ENCODE measurements at places on chromosomes 3 and 15. TPM values are rescaled to one million over a fixed set of nuclear protein-coding genes. Genes with fewer than 3 reads are reported as not detected.
A peak's percentile ranks its signal among the peaks of the same experiment; 100 is the strongest.

The TEX55 gene
- total RNA-seq, result not detected

The PPP1R14D gene
- total RNA-seq, result not detected

The BCHE gene
- total RNA-seq, result 28.8 TPM

The ALDH1L1 gene
- 8.8 TPM for total RNA-seq

The FEZF2 gene
- total RNA-seq, result not detected

The CHST2 gene
- total RNA-seq, result 16.8 TPM

The SPESP1 gene
- 0.99 TPM for total RNA-seq

The C3orf80 gene
- total RNA-seq, result not detected

The ECE2 gene
- total RNA-seq, result not detected

The CFAP91 gene
- 0.69 TPM for total RNA-seq

The CCK gene
- 1.6 TPM for total RNA-seq

The HDGFL3 gene
- total RNA-seq, result 11.7 TPM

The DPPA4 gene
- 1.5 TPM for total RNA-seq

- DNase-seq, result peak; percentile 54
Measured at GRCh38 chr3:110933821-110934426, 137.7 kb upstream of the NECTIN3 start.

DNA sequence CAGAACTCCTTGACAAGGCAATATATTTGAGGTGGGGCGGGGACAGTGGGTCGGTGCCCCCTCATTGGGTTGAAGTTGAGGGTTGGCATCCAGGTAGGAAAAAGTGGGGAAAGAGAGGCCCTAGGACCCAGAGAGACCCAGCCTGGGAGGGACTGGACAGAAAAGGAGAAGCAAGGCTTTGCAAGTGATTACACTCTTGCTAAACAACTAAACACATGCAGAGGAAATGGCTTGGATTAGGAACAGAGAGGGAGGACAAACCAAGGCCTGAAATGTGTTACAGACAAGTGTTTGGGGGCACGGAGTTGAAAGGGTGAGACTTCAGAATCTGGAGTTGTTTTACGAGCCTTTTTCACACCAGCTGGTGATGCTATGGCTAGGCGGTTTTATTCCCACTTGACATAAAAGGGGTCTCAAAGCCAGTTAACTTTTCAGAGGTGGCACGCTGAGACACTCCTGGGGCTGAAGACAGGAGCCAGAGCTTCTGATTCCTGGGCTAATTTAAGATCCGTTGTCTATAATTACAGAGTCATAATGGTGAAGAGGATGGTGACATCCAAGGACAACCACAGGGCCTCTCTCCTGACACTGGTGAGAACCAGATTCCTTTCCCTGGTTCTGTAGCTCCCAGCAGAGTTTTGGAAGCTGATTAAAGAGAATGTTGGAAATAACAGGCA is 7.7 kb upstream of the KCTD6 start:
- peak; percentile 26 for DNase-seq

DNA sequence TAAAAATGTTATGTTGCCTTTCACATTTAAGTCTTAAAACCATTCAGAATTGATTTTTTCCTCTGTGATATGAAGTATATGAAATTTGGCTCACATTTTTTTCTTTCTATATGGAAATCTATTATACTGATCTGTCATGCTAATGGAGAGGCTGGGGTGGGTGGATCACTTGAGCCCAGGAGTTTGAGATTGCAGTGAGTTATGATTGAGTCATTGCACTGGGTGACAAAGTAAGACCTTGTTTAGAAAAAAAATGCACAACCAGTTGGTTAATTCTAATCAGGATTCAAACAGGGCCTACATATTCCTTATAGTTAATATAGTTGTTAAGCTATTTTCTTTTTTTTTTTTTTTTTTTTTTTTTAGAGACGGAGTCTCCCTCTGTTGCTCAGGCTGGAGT is 230.5 kb downstream of the MFSD1 start:
- no peak for DNase-seq

DNA sequence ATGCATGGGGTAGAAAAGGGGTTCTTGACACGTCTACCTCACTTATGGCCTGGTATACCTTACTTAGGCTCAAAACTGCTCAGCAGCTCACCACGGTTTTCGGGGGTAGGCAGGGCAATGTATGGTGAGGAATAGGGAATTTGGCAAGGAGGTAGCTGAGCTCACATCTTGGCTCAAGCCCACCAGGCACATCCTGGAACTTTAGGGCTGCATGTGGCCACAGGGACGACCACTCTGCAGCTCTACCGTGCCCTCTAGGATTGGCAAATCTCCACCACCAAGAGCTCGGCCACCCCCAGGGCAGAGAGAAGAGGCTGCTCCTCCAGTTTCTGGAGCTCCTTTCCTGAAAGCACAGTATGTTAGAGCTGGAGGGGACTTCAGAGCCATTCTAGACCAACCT is 69.7 kb downstream of the MRPL46 start:
- DNase-seq, result no peak

GRCh38 chr3:45227946-45228345 is 1.9 kb upstream of the TMEM158 start:
- no peak for DNase-seq

GRCh38 chr15:97993310-97993738 is 32.8 kb downstream of the ARRDC4 start:
- no peak for DNase-seq

- no peak for DNase-seq
Measured at GRCh38 chr3:134251731-134252391, 1.2 kb upstream of the RYK start.

DNA sequence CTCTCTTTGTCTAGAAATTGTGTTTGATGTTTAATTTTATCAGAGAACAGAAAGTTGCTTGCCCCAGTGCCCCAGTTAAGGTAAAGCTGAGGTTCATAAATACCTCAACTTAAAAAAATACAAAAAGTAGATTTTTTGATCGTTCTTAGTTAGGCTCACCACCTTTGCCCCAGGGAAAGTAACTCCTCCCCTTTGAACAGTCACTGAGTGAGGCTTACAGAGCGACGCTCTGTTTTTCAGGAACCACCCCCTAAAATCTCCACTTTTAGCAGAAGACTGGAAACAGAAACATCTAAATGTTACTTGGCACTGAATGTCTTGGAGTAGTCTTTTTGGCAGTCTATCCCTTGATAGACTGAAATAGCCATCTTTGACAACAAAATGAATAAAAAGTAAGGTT is 24.9 kb downstream of the BLM start:
- no peak for DNase-seq

GRCh38 chr3:33115024-33115768 is 1.4 kb downstream of the CRTAP start:
- DNase-seq, result peak; percentile 51

GRCh38 chr3:188255190-188255589 is 101.2 kb downstream of the LPP start:
- DNase-seq, result no peak

DNA sequence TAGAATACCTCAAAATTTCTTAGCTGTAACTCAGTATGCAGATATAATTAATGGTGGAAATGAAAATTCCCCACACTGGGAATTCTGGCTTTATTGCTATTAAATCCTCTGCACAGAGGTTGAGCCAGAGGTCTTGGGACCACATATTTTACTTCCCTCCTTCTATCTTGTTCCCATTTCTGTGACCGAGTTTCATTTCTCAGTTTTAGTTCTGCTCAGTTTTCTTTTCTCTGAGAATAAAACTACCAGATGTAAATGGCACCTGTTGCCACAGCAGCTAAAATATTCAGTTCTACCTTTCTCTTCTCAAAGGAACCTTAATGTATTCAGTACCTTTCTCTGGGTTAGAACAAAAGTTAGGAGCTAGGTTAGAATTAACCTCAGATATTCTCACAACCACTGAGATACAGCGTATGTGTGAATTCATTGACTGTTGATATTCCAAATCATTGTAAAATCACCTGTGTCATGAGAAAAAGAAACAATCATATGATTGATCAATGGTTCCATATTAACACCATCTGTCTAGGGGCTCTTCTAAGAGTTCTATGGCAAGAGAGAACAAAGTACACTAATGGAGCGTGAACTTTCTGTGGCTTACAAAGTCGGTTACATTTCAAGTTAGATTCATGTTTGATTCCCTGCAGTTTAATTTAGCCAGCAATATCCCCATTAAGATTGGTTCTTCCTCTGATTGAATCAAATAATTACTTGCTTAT is 374.1 kb downstream of the EFHB start:
- DNase-seq, result no peak

GRCh38 chr15:69700380-69700779 is 247.8 kb downstream of the RPLP1 start:
- DNase-seq, result no peak

DNA sequence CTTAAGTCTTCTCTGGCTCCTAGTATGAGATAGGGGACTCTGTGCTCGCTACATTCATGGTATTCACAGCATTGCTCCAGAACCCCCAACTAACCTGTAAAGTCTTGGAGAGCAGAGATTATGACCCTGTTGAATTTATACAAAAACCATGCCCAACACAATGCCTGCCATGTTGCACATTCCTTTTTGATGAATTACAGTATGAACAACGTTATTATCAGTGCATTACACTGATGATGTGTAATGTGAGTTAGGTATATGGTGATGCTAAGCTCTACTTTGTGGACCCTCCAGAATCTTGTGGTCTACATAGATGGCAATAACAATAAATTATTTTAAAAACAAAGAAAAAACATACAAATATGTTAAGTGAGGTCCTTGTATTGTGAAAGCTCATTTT is 64.3 kb downstream of the EOMES start:
- DNase-seq, result no peak

GRCh38 chr3:125381743-125382142 is 6.6 kb upstream of the ZNF148 start:
- no peak for DNase-seq

GRCh38 chr3:155070932-155071387 is 9.2 kb upstream of the MME start:
- peak; percentile 68 for DNase-seq

GRCh38 chr3:186381424-186382216 is 19.6 kb upstream of the DGKG start:
- no peak for DNase-seq

DNA sequence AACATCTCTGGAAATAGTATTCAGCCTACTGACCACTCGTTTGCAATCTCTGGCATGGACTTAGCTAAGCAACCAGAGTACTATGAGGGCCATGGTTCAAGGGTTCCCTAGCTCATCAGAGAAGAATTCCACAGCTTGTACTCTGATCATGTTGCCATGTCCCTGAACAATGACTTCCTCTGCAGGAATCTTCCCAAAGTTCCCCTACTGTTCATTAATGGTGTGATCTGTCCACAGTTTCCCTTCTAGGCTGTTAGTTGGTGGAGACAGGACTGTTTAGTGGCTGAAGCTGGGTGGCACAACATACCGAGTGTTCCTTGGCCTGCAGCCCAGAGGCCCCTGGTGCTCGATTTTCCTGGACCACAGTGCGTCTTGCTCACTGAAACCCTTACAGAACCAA is 44.4 kb upstream of the GALNT15 start:
- DNase-seq, result no peak

All from skin of body (tissue), 3 donors.